Effector CD4-positive, alpha-beta T cell (primary cell): ENCODE measurements at places on chromosomes 2 and 18.

DNA sequence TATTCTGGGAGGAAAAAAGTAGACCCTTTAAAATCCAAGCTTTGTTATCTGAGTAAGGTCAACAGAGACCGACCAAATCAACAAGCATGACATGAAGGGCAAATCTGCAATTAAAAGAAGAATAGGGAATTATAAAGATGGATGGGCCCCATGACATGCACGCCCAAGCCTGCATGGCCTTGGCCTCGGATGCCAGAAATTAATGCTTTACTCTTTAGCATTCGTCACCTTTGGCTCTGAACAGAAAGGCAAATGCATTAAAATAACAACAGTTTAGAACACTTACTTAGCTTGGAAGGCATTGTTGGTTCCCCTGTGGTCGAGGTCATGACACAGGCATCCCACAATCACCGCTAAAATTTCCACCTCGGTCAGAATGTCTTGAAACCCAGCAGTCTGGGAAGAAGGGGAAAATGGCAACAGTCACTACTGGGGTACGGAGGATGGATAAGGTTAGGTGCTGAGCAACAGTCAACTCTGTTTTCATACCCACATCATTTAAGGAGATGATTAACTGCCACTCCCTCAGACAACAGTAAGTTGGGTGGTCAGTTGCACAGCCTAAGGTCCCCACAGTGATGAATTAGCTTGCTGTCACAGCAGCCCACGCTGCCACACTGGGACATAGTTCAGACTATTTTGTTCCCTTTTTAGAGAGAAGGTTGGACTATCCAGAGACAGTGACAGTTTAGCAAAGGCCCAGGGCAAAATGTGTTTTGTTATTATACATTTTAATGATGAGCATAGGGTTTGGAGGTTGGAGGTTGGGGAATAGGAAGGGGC lies 319.1 kb downstream of the AGPS start:
- no peak for DNase-seq

DNA sequence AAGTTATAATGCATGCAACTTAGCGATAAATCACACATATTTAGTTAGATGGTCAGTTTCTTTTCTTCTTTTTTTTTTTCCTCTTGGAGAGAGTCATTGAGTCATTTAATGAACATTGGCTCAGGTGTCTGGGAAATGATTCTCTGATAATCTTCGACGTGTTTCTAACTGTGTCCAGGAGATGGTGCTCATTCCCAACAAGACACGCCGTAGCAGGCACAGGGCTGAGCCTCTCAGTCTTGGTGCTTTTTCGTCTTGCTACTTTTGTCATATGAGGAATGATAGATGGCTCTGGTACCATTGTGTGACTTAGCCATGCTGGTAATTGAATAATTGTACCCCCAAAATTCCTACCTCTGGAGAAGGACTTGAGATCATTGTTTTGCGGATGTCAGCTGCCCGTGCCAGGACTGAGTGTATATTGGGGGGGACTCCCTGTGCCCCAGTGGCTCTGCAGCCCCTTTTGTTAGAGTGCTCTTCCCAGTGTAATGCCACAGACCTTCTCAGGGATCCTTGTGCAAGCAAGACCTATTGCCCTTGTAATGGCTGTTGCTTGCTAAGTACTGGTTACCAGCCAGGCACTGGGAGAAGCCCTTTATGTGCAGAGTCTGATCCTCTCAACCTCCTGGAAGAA lies 107.6 kb upstream of the CYRIA start:
- no peak for DNase-seq

GRCh38 chr2:88636026-88636425 lies 8.8 kb upstream of the EIF2AK3 start:
- no peak for DNase-seq

DNA sequence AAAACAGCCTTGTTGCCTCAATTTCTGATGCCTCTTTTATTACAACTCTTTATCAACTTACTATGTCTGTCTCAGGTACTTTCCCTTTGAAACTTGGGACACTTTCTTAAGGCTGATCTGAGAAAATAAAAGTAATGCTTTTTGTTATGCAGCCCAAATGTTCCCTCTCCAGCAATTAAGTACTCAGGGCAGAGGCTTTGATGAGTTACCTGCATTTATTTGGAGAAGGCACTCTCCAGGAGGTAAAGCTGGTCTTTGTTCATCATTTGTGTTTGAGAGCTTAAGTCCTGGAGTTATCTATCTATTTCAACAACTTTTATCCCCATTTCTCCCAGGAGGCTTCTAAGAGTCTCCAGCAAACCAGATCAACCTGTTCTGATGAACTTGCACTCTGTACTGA lies 259.2 kb downstream of the ASXL3 start:
- no peak for DNase-seq

- no peak for DNase-seq
Observed at GRCh38 chr18:78390348-78390951, 589.2 kb upstream of the SALL3 start.

DNA sequence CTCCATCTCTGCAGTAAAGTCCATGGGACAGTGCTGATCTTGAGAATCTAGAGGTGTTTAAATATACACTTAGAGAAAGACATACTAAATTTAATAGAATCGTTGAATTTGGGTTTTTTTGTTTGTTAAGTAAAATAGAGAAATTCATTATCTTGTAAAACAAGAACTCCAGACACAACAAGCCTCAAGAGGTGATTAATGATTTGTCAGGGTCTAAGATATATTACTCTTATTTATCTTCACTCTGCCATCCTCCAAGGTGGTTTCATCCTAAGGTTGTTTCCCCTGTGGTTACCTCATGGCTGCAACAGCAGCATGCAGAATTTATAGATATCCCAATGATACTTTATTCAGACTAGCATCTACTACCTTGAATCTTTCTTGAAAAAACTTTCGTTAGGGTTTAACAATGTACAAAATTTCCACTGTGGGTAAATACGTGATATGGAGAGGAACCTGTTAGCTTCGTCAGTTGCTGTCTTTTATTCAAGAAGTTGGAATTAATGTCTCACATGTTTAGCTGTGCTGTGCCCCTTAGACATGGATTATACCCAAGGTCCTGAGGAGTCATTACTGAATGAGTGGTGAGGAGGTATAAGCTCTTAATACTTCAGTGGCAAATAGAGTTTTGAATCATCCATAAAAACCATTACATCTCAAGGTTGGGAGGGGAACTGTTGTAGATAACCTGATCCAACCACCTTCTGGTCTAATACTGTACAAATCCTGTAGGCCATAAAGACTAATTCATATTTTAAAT lies 128.0 kb downstream of the GPD2 start:
- DNase-seq = no peak

- DNase-seq = no peak
Observed at GRCh38 chr2:128754246-128754724, 435.6 kb upstream of the HS6ST1 start.

- no peak for DNase-seq
Observed at GRCh38 chr2:100211521-100211920, 69.1 kb upstream of the AFF3 start.

DNA sequence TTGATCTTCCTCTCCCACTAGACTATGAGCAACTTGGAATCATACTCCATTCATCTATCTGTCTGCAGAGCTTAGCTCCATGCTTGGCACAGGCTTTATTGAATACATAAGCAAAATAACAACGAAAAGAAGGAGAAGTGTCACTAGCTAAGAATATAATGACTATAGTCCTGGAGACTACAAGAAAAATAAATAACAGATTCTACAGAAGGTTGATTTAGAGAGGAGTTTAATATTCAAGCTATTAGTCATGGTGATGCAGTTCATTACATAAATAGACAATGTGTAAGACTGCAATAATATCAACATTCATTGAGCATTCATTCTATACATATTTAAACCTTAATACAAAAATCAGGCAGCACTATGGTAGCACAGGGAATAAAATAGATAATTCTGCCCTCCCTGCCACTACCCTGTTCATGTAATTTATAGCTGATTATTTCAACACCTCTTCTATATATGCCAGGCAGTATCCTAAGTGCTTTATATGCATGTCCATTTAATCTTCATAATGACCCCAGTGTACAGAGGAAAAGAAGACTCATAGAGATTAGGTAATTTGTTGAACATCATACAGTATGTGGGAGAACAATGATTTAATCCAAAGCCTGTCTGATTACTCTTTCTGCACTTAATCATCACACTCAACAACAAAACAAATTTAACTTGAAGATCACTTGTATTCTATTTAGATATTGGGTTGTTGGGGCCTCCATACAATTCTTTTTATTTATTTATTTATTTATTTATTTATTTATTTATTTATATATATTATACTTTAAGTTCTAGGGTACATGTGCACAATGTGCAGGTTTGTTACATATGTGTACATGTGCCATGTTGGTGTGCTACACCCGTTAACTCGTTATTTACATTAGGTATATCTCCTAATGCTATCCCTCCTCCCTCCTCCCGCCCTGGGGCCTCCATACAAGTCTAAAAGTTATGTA lies 165.3 kb downstream of the RNF152 start:
- no peak for DNase-seq

GRCh38 chr18:36711014-36711725 lies 117.6 kb downstream of the TPGS2 start:
- DNase-seq = no peak

- DNase-seq = no peak
Observed at GRCh38 chr2:124286089-124286783, 261.1 kb downstream of the CNTNAP5 start.

- DNase-seq = no peak
Observed at GRCh38 chr2:134716721-134717243, 2.0 kb downstream of the TMEM163 start.

DNA sequence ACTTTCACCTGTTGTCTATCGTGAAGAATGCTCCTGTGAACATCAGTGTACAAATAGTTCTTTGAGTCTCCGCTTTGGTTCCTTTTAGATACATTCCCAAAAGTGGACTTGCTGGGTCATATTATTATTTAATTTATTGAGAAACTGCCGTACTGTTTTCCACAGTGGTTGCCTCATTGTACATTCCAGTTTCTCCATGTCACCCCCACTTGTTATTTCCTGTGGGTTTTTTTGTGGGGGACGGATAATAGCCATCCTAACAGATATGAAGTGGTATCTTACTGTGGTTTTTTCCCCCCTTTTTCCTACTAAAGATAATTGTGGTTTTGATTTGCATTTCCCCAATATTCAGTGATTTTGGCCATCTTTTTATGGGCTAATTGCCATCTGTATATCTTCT lies 53.8 kb downstream of the SMCHD1 start:
- DNase-seq = no peak

- no peak for DNase-seq
Observed at GRCh38 chr2:14199040-14199439, 433.5 kb upstream of the LRATD1 start.

- DNase-seq = no peak
Observed at GRCh38 chr18:34697891-34698290, 12.2 kb upstream of the DTNA start.

DNA sequence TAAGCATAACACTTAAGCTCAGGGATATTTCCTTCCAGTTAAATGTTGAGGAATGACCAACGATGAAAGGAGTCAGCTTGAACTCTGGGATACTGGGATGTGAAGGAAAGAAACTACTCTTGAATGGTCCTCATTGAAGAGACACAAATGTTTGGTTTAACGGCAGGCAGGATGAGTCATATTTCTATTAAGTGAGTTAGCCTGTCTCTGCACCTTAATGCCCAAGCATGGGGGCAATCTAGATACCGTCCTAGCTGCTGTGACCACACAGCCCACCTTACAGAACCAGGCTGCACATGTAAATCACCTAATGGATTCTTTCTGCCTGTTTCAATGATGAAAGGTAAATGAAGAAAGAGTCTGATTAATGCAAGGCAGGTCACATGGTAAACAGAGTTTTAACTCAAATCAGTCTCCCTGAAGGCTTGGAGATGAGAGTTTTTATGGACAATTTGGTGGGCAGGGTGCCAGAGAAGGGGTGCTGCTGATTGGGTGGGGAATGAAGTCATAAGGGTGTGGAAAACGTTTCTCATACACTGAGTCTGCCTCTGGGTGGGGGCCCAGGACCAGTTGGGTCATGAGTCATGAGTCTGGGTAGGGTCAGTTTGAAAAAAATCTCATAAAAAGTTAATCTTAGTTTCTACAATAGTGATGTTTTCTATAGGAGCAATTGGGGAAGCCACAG lies 144.6 kb upstream of the MMADHC start:
- no peak for DNase-seq

DNA sequence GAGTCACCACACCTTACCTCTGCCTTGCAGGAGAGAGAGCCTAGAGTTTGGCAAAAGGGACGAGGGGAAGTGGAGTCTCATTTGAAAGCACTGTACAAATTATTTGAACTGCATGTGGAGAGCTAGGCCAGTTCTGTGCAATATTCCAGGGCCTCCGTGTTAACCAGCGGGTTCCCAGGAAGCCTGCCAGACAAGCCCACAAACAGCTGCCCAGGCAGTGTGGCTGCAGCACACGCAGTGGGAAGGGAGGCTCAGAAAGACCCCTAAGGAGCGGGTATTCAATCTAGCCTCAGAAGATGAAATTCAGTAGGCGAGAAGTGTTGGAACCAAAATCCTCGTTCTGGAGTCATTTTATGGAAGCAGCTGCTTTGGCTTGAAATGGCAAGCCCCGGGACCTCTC lies 30.7 kb downstream of the CNGA3 start:
- DNase-seq = no peak

DNA sequence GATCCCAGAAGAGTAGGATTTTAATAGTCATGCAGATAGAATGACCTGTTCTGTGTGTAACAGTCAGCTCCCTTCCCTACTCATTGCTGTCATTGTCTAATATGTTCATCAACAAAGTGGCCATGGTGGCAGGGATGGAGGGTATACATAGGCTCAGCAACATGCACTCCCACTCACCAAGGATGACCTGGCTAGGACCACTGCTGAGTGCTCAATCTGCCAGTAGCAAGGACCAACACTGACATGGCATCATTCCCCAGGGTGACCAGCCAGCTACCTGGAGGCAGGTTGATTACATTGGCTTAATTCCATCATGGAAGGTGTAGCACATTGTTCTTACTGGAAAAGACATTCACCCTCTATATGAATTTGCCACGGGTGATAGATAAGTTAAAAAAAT lies 401.7 kb upstream of the CELF4 start:
- no peak for DNase-seq

DNA sequence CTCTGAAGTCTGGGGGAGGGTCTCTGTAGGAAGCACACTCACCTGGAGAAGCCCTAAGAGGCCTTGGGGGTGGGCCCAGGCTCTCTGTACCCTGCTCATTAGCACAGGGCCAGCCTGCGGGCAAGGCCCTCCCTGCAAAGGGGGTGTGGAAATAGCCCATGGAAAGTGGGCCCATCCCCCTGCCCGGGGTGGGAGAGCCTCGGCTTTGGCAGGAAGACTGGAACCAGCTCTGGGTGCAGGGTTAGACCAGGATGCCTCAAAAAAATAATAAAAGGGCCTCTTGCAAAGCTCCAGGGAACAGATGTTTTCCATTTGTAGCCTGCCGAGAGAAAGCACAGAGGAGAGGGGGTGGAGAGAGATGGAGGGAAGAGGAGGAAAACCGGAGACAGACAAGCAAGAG lies 98.7 kb downstream of the STPG4 start:
- no peak for DNase-seq

- no peak for DNase-seq
Observed at GRCh38 chr2:30255466-30256408, 24.4 kb downstream of the LBH start.

GRCh38 chr2:121653035-121653434 lies 3.8 kb upstream of the CLASP1 start:
- no peak for DNase-seq
